ENCODE measurements at places on chromosomes 11 and 22.

DNA sequence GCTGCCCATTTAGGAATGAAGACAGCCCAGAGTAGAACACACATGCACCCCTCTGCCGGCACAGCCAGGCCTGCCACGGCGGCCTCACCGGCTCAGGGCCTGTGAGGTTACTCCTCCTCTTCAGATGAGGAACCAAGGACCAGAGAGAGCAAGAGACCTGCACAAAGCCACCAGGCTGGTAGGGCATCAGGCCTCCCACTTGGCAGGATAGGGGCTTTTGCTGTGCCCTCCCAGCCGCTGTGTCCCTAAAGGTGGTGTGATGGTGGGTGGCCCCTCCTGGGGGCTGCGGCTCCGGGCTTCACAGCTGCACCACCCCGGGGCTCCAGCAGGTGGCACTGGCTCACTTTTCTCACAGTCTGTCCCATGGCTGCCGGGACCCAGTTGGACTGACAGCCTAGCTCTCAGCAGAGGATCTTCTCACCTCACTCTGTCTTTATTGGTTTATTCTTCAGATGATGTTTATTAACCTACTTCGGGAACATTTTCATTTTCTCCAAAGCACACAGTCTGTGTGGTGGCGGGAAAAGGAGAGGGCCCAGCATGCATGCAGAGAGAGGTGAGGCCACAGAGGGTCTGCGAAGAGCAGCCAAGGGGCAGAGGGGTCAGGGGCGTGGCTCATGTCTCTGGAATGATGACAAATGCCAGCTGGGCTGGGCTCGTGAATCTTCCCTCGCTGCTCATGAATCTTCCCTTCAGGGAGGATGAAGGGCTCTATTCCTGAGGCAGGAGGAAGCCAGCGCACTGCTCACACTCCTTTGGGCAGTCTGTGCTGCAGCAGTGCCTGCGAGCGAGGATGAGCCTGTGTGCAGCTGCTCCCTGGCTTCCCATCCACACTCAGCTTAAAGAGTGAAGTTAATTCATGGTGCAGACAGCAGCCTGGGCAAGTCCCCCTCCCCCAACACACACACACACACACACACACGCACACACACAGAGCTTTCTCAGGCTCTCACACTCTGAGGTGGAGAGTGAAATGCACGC is 101.1 kb upstream of the PITPNB start:
- peak; percentile 15 for DNase-seq

DNA sequence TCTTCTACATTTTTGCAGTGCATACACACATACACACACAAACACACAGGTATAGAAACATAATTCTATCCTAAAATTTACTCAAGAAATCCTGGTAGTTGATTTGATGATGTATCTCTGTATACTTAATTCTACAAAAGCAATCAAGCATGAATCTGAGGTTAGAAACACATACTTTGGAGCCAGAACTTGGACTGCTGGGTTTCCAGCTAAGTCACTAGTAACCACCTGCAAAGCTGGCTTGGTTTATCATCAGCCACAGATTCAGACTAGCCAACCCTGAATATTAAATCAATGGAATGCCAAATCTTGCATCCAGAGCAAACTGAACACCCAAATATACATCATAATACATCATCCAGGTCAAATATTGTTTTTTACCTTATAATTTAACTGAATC is 24.8 kb upstream of the POU2AF2 start:
- DNase-seq: no peak

DNA sequence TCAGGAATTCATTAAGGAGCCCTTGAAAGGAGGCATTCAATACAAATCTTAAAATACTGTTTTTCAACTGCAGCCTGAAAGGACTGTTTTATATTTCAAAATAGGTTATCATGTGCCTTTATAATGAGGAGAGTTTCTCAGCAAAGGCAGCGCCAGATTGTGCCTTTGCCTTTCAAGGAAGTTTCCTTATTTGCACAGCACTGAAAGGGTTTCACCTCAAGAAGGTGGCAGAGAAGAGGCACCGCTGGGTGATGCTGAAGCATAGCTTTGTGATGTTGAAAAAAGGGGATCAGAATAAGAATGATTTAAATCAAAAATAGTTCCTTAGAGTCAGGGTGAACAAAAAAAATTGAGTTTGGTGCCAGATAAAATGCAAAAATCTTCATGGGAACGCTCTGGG is 601.0 kb upstream of the KIRREL3 start:
- no peak for DNase-seq

DNA sequence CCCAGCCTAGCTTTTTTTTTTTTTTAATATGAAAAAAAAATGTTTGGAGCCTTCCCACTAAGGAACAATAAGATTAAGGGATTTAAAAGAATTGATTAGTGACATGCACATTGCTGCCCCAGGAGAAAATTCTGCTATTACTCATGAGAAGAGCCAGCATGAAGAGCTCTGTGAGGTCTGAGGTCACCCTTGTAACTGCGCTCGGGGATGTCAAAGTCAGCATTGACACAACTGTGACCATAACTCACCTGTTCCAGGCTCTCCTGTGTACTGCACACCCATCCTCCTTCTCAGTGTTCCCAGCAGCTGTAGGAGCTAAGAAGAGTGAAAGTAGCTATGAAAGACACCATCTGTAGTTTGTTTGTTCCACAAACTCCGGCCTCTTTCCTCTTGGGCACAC is 109.8 kb upstream of the FGF3 start:
- DNase-seq: no peak

GRCh38 chr11:57475671-57476046 is 15.3 kb downstream of the RTN4RL2 start:
- no peak for DNase-seq

- DNase-seq: no peak
Observed at GRCh38 chr11:2375341-2375853, 1.7 kb upstream of the CD81 start.

- no peak for DNase-seq
Observed at GRCh38 chr11:83609191-83609590, 323.0 kb upstream of the CCDC90B start.

DNA sequence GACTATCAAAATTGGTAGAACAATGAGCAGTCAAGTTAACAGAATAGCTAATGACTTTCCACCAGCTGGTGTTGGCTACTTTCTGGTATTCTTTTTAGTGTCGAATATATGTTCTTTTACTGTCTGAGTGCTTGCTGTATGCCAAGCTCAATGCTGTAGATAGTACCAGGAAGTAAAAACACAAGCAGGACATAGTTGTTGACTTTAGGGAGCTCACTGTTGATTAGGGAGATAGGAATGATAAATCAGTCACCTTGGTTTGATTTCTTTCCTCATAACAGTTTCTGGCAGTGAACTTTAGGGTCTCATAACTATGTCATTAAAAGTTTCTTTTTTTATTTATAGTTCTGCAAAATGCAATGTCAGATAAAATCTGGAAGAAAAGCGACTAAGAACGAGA is 9.0 kb downstream of the HMGXB4 start:
- DNase-seq: no peak

- DNase-seq: no peak
Observed at GRCh38 chr11:57674251-57674650, 6.3 kb downstream of the ZDHHC5 start.

GRCh38 chr11:5238486-5238885 is 4.2 kb upstream of the HBD start:
- DNase-seq: no peak

All from stimulated activated CD8-positive, alpha-beta memory T cell treated with anti-CD3 and anti-CD28 coated beads, Interleukin-4, amount 100 ng/mL, for 1 hour (primary cell).